Ecto neural progenitor cell (in vitro differentiated cells): ENCODE measurements at places on chromosomes 3 and 15.

DNA sequence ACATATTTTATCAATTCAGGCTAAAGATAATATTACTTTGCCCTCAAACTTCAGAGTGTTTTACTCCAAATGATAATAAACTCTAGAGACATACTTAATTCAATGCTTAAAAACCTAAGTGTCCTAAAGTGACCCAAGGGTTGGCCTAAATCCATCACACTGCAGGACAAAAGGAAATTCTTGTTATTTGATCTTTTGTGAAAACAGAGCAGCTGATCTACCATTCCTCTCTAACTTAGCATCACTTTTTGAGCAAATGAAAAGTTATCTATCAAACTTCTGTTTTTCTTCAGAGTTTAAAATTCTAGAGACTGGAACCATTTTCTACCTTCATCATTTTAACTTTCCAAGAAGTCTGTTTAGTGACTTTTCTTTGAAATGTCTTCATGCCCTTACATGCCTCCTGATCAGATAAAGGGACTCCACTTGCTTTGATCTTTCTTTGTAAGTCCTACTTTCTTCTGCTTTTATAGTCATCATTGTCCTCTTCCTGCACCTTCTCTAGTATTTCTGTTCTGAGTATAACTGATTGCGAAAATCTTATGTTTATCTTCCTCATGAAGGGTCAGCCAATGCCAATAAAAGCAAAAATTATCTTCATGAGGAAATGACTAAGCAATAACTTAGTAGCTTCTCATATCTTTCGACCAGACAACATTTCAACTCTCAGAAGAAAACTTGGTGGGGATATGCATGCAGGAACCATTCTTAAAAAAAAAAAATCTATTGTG is 378.7 kb upstream of the TGFBR2 start:
- DNase-seq, result no peak

DNA sequence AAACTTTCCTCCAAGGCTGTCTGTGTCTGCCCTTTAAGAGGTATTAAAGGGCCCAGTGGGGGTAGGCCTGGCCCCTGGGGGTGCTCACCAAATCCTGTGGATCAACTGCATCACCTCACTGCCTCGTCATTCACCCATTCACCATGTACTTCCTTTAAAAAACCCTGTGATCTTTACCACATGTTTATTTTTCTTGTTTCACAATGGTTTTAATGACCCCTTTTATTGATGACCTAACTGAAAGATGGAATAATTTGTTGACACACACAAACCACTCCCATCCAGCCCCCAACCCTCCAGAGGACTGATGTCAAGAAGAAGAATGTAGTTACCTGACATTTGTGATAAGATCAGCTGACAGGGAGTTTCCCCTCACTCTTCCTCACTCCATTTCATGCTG is 40.8 kb downstream of the KCNAB1 start:
- DNase-seq, result no peak

DNA sequence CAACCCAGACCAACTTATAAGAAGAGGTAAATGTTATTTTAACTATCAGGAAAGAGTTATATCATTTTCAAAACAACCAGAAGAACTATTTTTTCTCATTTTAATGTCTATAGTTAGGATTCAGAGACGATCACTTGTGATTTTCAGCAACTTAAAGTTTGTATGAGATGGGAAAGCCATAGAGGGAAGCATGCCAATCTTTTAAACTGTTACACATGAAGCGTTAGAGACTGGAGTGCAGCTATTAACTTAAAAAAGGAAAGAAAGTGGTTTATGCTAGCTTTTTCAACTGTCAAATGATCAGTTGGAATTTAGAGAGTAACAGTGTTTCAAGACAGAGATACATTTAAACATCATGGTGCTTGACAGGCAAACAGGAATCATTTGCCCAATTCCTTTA is 91.7 kb upstream of the LPP start:
- DNase-seq, result no peak

GRCh38 chr3:82087958-82088357 is 326.5 kb upstream of the GBE1 start:
- no peak for DNase-seq

- DNase-seq, result no peak
Observed at GRCh38 chr3:134155446-134155845, 95.2 kb downstream of the RYK start.

DNA sequence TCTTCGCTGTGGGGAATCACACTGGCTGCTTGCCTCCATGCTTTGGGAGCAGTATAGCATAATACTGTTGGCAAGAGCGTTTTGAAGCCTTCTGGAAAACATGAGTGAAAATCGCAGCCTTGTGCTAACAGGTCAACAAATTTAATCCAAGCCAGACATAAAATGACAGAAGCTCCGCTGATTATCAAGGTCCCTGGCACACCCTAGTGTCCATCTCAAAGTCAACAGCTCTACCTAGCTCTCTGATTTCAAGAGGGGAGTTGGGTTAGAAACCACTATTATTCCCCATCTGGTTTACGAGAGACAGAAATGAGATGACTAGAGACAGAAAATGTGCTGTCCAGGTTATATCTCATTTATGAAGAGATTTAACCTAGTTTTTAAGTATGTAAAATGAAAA is 73.6 kb upstream of the MDFIC2 start:
- no peak for DNase-seq

DNA sequence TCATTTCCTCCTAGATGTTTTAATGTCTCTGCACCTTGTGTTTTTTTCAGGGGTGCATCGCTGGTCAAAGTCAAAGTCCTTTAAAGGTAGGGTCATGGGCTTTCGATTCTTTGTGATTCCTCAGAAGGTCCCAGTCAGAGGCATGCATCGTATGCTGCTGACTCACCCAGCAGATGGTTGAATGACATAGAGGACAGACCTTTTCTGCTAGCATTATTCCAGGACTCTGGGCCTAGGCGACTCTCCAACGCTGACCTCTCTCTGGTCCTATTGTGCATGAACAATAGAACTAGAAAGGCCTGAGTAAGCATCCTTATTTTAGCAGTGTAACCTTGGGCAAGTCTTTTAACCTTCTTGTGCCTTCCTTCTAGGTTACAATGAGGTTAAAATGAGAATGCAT is 75.9 kb downstream of the DGKG start:
- no peak for DNase-seq

DNA sequence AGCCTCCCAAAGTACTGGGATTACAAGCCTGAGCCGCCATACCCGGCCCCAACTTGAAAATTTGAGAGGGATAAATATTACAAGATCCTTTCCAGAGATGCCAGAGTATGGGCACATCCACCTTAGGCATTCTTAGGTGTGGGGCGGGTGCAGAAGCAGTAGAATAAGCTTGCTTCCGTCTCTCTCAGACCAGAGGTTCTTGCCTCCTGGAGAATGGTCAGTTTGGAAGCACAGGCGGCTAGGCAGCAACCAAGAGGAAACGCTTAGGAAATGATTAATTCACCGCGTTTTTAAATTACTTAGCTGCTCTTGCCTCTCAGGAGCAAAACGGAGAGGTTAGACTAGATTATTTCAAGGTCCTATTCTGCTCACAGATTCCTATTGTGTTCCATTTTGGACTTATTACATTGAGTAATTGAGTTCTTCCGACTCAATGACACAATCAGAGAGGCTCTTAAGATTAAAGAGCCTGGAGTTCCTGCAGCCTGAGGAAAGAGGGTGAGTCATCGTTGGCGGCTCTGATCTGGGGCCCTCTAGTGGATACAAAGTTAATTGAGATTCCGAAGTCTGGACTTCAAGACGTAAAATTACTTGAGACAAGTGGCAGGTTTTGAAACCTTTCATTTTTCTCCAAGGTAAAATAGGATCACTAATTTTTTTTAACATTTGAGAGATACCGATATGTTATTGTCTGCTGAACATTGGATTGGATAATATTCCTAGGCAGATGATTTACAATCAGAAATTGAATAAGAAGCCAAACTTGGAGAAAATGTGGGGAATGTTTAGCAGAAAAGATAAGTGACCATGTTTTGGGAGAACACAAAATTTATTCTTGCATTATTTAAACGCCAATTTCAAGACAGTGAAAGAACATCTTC is 5.8 kb upstream of the TOPAZ1 start:
- DNase-seq, result peak; percentile 66

GRCh38 chr3:61669203-61669602 is 107.8 kb downstream of the PTPRG start:
- no peak for DNase-seq

DNA sequence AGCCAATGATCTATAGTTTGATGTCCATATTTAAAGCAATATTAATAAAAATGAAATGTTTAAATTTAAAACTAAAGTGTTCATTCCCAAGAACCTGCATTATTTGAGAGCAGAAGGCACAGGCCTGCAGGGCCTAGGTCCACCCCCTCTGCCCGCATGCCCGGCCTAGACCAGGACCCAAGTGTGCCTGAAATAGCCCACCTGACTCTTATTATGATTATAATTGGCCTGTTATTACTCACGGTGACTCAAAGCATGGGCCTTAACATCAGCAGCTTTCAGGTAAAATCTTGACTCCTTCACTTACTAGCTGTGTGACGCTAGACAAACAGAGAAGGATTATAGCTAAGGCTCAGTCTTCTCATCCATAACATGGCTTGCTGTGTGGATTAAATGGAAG is 128.8 kb downstream of the PLCL2 start:
- DNase-seq, result no peak

GRCh38 chr3:106130384-106131198 is 261.8 kb upstream of the CBLB start:
- peak; percentile 47 for DNase-seq

- DNase-seq, result no peak
Observed at GRCh38 chr3:105608623-105609022, 241.9 kb downstream of the ALCAM start.

GRCh38 chr3:147191795-147192385 is 214.5 kb downstream of the ZIC4 start:
- peak; percentile 52 for DNase-seq

DNA sequence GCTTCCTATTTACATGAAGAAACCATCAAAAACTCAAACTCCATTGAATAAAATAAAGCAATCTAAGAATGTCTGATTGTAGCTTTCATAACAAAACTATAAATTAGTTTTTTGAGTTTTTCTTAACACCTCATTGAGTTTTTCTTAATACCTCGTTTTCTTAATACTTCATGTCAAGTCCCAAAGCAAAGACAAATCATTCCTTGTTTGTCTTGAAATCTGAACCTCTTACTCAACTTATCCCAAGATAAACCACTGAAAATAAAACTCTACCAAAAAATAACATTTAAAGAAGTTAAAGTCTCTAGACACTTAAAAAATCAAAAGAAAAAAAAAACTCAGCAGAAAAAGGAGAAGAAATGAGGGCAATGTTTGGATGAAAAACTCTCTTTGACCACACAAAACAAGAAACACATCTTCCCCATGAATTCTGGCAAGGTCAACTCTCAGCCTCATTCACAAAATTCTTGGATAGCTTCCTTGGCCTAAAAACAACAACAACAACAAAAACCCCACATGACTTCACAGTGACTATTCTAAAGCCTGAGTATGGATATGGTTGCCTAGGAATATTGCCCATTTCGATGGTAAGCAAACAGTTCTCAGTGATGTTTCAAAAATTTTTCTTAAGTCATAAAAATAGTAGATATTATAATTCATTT is 38.2 kb downstream of the TMCC1 start:
- no peak for DNase-seq

GRCh38 chr3:50155491-50155878 is 361 bp downstream of the SEMA3F start:
- no peak for DNase-seq

GRCh38 chr3:81502236-81502635 is 259.2 kb downstream of the GBE1 start:
- no peak for DNase-seq

DNA sequence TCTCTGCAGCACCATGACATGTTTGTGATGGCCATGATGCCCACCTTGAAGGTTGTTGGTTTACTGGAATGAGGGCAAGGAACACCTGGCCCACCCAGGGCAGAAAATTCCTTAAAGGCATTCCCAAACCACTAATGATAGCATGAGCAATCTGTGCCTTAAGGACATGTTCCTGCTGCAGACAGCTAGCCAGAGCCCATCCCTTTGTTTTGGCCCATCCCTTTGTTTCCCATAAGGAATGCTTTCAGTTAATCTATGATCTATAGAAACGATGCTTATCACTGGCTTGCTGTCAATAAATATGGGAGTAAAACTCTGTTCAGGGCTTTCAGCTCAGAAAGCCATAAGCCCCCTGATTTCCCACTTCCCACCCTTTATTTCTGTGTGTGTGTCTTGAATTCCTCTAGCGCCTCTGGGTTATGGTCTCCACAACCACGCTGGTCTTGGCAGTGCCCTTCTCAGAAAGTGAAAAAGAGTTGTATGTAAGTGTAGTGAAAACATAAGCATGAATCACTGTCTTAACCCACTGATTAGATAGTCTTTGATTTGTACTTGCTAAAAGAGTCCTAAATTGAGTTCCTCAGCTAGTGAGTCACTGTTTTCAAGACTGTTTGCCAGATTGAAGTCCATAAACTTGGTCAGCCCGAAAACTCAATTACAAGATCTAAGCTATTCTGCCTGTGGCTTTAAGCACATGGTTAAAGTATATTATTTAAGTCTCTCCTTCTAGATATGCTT is 19.0 kb upstream of the CCR2 start:
- DNase-seq, result no peak

- DNase-seq, result no peak
Observed at GRCh38 chr3:56813653-56813960, 11.9 kb upstream of the ARHGEF3 start.

- DNase-seq, result no peak
Observed at GRCh38 chr3:44136421-44136820, 105.3 kb upstream of the TOPAZ1 start.

GRCh38 chr3:106533093-106533787 is 664.4 kb upstream of the CBLB start:
- DNase-seq, result no peak

- DNase-seq, result no peak
Observed at GRCh38 chr3:135982922-135983581, 17.5 kb downstream of the PPP2R3A start.

GRCh38 chr15:39585871-39586301 is 5.0 kb downstream of the THBS1 start:
- DNase-seq, result no peak

- DNase-seq, result no peak
Observed at GRCh38 chr15:56325186-56325585, 40.0 kb upstream of the TEX9 start.

DNA sequence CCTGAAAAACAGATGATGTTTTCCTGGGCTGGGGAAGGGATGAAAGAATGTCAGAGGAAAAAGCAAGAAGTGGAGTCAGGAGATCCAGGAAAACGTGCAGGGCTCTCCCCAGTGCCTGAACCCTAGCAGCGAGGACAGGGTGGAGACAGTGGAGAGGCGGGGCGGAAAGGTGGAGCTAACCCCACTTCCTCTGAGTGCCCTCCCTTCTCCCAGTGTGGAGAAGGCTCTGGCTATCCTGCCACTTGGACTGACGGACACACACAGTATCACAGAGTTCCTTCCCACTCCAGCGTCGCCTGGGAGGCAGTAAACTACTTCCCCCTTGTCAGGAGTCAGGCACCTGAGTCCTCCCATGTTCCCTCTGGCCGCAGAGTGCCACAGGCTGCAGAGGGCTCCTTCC is 125.3 kb upstream of the CHRNA7 start:
- DNase-seq, result no peak

DNA sequence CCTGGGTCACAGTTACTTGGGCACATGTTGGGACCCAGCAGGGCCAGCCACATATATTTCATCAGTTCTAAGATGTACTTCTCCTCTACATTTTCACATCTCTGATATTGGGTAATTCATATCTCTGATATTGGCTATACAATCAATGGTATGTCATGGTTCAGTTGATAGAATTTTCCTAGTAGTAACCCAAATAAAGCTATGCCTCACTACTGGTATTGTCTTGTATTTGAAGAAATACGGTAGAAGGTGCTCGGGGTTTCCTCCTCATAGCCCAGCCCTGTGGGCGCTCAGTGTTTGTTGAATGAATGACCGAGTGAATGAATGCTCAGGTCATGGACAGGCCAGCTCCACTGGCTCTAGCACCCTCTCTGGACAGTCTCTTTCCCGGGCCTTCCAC is 94.1 kb downstream of the RAB11A start:
- DNase-seq, result no peak

GRCh38 chr3:95923496-95924210 is 890.7 kb upstream of the EPHA6 start:
- DNase-seq, result no peak
